ENCODE measurements at places on chromosomes 4 and X.
A peak's percentile ranks its signal among the peaks of the same experiment; 100 is the strongest.

GRCh38 chr4:154435895-154436294 lies 55.7 kb downstream of the DCHS2 start:
- no peak for DNase-seq

- DNase-seq = no peak
Measured at GRCh38 chrX:115409551-115409950, 120.0 kb downstream of the LUZP4 start.

- peak; percentile 94 for DNase-seq
Measured at GRCh38 chrX:74614093-74614909, at the start of gene RLIM. Gene RLIM (minus strand): TSS chrX:74614624. CDS start chrX:74595977, 18,647 bp downstream.

GRCh38 chr4:87835197-87835596 lies 2.4 kb downstream of the MEPE start:
- DNase-seq = no peak

GRCh38 chrX:134460862-134461220 lies 876 bp downstream of the HPRT1 start:
- no peak for DNase-seq

- DNase-seq = no peak
Measured at GRCh38 chrX:102978594-102978993, 41.5 kb downstream of the RAB40AL start.

GRCh38 chr4:140220058-140220457 lies 66.1 kb upstream of the MAML3 start:
- no peak for DNase-seq

- no peak for DNase-seq
Measured at GRCh38 chrX:148530464-148531077, 30.2 kb downstream of the AFF2 start.

GRCh38 chrX:105870445-105870844 lies 48.1 kb downstream of the NRK start:
- DNase-seq = no peak

- DNase-seq = no peak
Measured at GRCh38 chr4:65028592-65028991, 619.3 kb upstream of the TECRL start.

DNA sequence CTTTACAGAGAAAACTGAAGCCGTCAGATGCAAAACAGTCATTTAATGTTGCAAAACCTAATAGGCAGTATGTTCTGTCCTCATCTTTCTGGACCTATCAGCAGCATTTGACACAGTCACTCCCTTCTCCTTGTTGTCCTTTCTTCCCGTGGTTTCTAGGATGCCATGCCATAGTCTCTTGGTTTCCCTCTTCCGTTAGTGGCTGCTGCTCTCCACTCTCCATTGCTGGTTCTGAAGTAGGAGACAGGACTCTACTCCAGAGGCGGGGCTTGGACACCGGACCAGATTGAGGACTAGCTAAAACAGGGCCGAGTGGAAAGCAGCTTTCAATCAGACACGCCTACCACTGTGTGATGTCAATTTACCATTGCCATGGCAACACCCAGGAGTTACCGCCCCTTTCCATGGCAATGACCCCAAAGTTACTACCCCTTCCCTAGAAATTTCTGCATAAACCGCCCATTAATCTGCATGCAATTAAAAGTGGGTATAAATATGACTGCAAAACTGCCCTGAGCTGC lies 88.8 kb upstream of the CCDC160 start:
- no peak for DNase-seq

GRCh38 chr4:3311095-3311372 lies 18.2 kb downstream of the RGS12 start:
- no peak for DNase-seq

DNA sequence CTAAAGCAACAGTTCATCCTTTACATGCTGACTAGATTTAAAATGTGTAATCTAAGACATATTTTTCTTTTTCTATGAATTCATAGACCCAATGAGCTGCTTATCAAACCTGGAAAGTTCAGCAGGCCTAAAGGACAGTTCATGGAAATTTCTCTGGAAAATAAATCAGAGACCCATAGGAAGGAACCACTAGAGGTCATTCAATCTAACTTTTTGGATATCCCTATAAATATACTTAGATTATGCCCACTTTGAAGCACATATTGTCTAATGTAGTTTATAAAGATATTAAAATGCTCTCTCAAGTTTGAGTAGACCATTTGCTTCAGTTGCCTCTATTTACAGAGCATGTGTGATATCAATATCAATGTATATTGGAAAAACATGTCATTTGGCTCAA lies 473.0 kb downstream of the FAT4 start:
- no peak for DNase-seq

DNA sequence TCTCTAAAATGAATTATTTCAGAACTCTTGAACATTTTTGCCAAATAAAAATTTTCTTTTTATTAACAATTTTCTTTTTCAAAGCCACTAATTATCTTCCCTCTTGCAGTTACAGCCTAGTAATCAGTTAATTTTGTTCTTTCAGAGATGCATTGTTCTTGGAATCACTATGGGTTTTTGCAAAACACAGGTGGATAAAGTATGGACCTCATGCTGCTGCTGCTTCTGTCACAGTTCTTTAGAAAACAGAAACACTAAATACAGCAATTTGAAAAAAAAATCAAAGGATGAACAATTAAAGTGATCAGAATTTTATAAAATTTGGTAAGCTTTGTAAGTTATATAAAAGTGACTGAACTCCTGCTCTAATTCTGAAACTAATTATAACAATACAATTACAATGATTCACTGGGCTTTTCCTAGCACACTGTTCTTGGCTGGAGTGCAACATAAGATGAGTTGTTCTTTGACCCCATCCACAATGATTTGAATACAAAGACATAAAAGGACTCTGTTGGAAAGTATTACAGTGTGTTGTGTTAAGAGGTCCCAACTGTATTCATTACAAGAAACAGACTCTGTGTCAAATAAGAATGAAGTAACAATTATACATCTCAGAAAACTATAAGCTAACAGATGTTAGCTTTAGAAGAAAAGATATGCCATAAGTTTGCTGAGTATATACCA lies 59.4 kb upstream of the GK2 start:
- peak; percentile 77 for DNase-seq

DNA sequence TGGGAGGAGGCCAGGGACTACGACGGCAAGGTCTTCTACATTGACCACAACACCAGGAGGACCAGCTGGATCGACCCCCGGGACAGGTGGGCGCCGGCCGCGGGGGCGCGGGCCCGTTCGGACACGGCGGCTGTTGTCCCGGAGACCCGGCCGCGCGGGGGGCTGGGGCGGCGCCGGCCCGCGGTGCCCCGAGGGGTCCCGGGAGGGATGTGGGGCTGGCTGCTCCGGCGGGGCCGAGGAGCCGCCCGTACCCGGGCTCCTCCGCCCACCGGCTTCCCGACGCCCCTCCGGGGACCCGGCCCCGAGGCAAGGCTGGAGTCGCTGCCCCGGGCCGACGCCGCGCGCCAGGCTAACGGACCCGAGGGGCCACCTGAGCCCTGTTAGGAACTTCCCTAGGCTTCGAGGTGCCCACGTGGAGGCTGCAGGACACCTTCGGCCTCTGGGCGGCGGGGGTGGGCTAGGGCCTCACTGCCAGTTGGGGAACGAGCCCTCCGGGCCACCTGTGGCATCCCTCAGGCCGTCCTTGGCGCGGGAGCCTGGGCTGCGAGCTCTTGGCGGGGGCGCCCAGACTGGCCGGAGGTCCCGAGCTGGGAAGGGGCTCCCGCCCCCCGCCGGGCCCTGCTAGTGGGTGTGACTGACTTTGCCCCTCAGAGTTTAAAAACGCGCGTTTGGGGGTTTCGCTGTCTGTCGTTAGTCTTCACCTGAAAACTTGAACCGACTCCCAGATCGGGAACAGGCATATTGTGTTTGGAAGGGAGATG lies 660 bp downstream of the WWC2 start:
- DNase-seq = no peak

GRCh38 chr4:142960867-142961644 lies 115.0 kb upstream of the INPP4B start:
- no peak for DNase-seq

DNA sequence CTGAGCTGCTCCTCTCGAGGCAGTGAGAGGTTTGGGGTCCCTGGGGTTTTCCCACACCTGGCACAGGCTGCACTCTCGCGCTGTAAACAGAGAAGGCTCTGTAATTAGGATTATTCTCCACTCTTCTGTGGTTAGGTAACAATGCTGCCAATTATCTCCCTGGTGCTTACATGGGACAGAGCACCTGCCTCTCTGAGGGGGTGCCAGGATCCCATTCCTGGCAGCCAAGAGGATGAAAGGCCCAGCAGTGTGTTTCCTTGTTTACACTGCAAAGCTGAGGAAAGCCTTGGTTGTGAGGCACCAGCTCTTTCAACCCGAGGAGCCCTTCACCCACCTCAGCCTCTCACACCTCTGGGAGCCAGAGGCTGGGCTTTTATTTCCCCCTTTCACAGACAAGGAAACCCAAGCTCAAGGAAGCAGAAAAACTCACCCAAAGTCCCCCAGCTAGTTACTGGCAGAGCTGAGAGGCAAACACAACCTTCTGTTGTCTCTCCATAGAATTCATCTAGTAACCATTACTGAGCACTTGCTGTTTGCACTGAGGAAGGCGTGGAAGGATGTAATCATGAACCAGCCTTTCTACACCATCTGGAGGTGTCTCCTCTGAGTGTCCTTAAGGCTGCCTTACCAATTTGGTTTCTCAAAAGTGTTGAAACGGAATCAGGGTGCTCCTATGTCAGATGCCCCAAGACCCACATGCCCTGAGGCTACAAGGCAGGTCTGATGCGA lies 39.7 kb upstream of the PROM1 start:
- DNase-seq = no peak

- no peak for DNase-seq
Measured at GRCh38 chrX:47844117-47844516, 7.4 kb downstream of the ZNF81 start.

GRCh38 chr4:173899813-173900212 lies 369.8 kb upstream of the HAND2 start:
- DNase-seq = no peak

GRCh38 chrX:22739276-22739675 lies 260.5 kb upstream of the DDX53 start:
- DNase-seq = no peak

GRCh38 chrX:107429090-107429489 lies 20.4 kb upstream of the FRMPD3 start:
- no peak for DNase-seq

- no peak for DNase-seq
Measured at GRCh38 chrX:56397636-56398035, 165.5 kb downstream of the KLF8 start.

- no peak for DNase-seq
Measured at GRCh38 chrX:50770702-50771101, 43.3 kb downstream of the SHROOM4 start.

DNA sequence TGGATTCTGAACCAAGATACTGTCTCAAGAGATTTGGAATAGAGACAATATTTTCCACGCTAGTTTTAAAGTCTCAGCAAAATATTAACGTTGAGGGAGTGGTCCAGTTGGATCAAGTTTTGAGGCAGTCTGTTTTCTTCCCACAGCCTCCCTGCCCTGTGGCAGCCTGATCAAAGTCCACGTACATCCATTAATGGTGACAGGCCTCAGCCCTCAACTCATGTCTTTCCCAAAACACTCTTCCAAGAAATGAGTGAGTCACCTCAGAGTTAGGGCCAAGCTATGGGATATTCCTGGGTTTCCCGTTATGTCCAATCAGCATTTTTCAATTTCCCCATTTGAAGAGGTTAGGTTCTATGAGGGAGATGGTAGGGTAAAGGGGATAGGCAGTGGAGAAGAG lies 28.5 kb downstream of the EGFL6 start:
- DNase-seq = peak; percentile 46

- DNase-seq = no peak
Measured at GRCh38 chr4:11053601-11054220, 369.1 kb upstream of the CLNK start.

DNA sequence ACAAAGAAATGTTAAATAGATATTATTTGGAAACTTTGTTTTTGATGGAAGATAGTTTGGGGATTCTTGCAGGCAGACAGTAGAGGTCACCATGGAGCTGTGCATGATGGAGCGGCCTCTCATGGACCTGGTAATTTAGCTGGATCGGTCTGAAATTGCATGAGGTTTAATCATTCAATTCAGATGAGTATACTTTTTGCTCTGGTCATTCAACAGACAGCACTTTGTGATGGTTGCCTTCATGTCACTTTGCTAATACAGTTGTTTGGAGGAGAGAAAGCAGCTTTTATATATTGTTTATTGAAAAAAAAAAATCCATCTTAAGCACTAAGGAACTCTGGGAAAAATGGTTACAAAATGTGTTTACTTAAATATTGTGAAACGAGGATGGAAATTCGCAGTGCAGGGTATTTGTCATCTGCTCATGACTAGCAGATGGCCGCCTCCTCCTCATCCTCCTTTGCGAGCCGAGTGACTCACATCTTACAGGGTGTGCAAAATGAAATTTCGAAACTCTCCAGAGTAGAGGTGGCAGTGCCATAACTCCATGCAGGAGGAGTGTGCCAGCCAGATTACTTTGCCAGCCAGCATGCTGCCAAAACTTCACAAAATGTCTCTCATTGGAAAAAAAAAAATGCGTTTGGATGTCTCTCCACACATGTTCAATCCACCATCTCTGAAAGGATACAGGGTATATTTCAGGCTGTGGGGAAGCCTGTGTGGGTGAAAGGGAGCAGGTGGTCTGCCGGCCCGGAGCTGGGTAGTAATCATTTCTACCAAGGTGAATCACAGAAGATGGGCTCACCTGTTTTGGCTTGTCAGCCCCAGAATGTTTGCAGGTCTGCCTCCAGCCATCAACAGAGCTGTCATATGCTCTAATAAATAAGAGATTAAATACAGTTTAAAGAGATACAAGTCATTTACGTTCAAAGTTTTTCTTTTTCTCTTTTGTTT lies 314.9 kb upstream of the DIPK2B start:
- peak; percentile 21 for DNase-seq

- DNase-seq = no peak
Measured at GRCh38 chr4:163701916-163702315, 207.4 kb downstream of the TMA16 start.

DNA sequence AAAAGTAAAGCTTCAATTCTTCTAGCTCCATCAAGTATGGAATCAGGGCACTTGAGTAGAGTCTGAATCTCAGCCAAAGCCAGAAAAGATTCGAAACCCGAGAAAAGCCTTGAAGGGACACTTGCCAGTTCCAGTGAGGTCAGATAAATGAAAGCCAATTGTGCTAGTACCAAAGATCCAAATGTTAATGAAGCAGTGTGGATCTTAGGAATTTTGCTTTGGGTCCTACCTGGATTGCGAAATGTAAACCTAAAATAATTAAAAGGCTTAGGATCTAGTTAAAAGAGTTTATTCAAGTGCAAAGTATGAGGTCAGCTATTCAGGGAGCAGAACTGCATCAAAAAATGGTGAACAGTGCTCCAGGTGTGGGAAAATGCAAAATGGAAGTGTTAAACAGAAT lies 552.6 kb downstream of the NAP1L3 start:
- DNase-seq = no peak

GRCh38 chr4:18388039-18388438 lies 366.5 kb upstream of the LCORL start:
- DNase-seq = no peak

DNA sequence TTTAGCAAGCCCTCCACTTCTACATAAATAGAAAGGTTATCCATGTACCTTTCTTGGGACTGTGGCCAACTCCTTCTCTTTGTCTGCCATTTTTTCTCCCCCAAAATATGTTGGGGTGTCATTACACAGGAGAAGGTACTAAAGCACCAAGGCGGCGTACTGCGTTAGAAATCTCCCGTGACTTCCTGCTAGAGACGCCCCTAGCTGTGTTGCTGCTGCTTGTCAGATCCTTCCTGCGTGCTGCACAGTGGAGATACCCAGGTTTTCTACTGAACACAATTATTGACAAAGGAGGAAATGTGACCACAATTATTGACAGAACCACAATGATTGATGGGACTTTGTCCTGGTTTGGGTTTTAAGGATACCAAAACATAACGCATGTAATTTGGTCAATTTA lies 97.7 kb downstream of the EFHC2 start:
- DNase-seq = no peak

- no peak for DNase-seq
Measured at GRCh38 chrX:17425136-17425535, 50.1 kb downstream of the NHS start.
